Aorta (tissue), 5 donors: ENCODE measurements at places on chromosomes 3 and 15. TPM values are rescaled to one million over a fixed set of nuclear protein-coding genes. Genes with fewer than 3 reads are reported as not detected.

Gene SPATA16
- total RNA-seq = not detected

Gene QTRT2
- 23.4 TPM for total RNA-seq

Gene PLCB2
- total RNA-seq = 23.6 TPM

Gene CTXN2
- not detected for total RNA-seq

Gene TEX9
- total RNA-seq = 5.7 TPM

Gene CHRNA5
- 1.6 TPM for total RNA-seq

Gene RARB
- total RNA-seq = 5.9 TPM

Gene IL17RE
- total RNA-seq = 11.0 TPM

GRCh38 chr3:112127522-112128494, 5.2 kb downstream of the GCSAM start:
- DNase-seq = no peak
- H3K27me3 ChIP-seq = no peaks in the 10 kb centered on the region
- H3K27ac ChIP-seq = no peak overlapping the region
- no peak overlapping the region for H3K4me3 ChIP-seq

- no peaks in the 10 kb centered on the region for H3K36me3 ChIP-seq
- peaks cover 2% of the 10 kb centered on the region for H3K4me1 ChIP-seq
- no peak overlapping the region for H3K27ac ChIP-seq
- H3K27me3 ChIP-seq = no peaks in the 10 kb centered on the region
Measured at GRCh38 chr3:120473896-120474675, 23.3 kb upstream of the FSTL1 start.

GRCh38 chr3:195075199-195075940, 195.6 kb downstream of the XXYLT1 start:
- H3K27me3 ChIP-seq = no peaks in the 10 kb centered on the region
- no peaks in the 10 kb centered on the region for H3K4me1 ChIP-seq
- no peaks in the 10 kb centered on the region for H3K36me3 ChIP-seq
- DNase-seq = peak; percentile 40
- no peak overlapping the region for H3K4me3 ChIP-seq

GRCh38 chr3:67362686-67363085, 291.7 kb downstream of the SUCLG2 start:
- H3K27ac ChIP-seq = no peak overlapping the region
- no peaks in the 10 kb centered on the region for H3K27me3 ChIP-seq
- no peaks in the 10 kb centered on the region for H3K36me3 ChIP-seq
- no peak for DNase-seq
- H3K4me3 ChIP-seq = no peak overlapping the region
- H3K4me1 ChIP-seq = no peaks in the 10 kb centered on the region

DNA sequence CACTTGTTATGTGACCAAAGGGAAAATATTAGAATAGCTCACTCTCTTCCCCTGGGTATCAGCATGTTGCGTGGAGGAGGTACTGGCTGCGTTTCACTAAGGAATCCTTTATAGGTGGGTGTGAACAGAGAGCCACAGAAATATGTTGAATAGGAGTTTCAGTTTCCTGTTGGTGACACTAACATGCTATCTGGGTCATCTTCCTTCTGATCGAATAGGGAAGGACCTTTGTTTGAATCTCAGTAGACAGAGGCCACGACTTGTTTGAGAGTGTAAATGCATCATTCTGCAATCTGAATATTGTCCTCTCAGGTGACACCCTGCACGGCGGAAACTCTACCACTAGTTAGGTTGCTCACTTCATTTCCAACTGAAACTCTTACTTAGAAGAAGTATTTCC, 157.9 kb upstream of the SLC2A2 start:
- no peak for DNase-seq
- no peak overlapping the region for H3K4me3 ChIP-seq
- H3K4me1 ChIP-seq = peaks cover 5% of the 10 kb centered on the region
- H3K36me3 ChIP-seq = no peaks in the 10 kb centered on the region

DNA sequence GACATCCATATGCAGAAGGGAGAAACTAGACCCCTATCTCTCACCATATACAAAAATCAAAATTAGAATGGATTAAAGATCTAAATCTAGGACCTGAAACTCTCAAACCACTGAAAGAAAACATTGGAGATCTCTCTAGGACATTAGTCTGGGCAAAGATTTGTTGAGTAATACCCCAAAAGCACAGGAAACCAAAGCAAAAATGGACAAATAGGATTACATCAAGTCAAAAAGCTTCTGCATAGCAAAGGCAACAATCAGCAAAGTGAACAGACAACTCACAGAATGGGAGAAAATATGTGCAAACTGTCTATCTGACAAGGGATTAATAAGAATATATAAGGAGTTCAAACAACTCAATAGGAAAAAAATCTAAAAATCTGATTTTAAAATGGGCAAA, 54.8 kb downstream of the MYO9A start:
- no peak overlapping the region for H3K4me3 ChIP-seq
- no peaks in the 10 kb centered on the region for H3K36me3 ChIP-seq
- H3K4me1 ChIP-seq = no peaks in the 10 kb centered on the region
- H3K27ac ChIP-seq = no peak overlapping the region

- no peak overlapping the region for H3K4me3 ChIP-seq
- no peak overlapping the region for H3K27ac ChIP-seq
- no peaks in the 10 kb centered on the region for H3K27me3 ChIP-seq
- no peaks in the 10 kb centered on the region for H3K36me3 ChIP-seq
- DNase-seq = no peak
Measured at GRCh38 chr3:5002174-5002870, 23.1 kb downstream of the BHLHE40 start.

DNA sequence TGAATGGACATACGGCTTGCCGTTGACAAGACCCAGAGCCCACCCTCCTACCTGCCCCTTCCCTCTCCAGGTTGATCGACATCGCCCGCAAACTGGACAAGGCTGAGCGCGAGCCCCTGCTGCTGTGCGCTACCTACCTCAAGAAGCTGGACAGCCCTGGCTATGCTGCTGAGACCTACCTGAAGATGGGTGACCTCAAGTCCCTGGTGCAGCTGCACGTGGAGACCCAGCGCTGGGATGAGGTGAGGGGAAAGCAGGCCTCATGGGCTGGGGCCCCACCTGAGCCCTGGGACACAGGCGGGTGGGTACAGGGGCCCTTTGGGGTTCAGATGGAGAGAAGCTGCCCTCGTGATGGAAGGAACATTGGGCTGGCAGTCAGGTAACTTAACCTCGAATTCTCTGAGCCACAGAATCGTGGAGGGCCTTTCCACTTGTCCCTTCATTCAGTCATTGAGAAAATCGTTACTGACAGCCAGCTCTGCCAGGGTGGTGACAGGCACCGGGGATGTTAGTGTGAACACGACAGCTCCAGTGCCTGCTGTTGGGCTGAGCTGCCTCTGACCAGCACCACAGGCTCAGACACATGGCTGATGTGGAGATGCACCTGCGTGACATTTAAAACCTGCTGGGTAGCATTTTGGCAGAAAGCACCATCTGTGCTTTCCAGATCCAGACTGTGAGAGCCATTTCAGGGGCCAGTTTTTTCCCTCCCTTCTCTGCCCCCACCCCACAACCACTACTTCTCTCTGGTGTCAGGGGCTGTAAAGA, 25.6 kb upstream of the RHO start:
- no peaks in the 10 kb centered on the region for H3K27me3 ChIP-seq
- H3K4me1 ChIP-seq = no peaks in the 10 kb centered on the region
- H3K36me3 ChIP-seq = peaks cover 3% of the 10 kb centered on the region
- no peak overlapping the region for H3K27ac ChIP-seq

DNA sequence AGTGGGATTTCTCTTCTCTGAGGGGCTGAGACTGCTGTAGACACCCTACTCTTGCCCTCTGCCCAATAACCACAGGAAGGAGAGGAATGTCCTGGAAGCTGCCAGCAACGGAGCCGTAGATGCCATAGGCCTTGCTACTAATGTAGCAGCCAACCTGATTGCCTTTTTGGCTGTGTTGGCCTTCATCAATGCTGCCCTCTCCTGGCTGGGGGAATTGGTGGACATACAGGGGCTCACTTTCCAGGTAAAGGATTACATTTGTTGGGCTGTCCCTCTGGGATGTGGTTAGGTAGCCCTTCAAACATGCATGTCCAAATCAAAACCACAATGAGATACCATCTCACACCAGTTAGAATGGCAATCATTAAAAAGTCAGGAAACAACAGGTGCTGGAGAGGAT, 16.1 kb downstream of the SLC28A2 start:
- no peak overlapping the region for H3K4me3 ChIP-seq
- peaks cover 1% of the 10 kb centered on the region for H3K36me3 ChIP-seq
- no peaks in the 10 kb centered on the region for H3K4me1 ChIP-seq
- no peaks in the 10 kb centered on the region for H3K27me3 ChIP-seq
- no peak for DNase-seq

DNA sequence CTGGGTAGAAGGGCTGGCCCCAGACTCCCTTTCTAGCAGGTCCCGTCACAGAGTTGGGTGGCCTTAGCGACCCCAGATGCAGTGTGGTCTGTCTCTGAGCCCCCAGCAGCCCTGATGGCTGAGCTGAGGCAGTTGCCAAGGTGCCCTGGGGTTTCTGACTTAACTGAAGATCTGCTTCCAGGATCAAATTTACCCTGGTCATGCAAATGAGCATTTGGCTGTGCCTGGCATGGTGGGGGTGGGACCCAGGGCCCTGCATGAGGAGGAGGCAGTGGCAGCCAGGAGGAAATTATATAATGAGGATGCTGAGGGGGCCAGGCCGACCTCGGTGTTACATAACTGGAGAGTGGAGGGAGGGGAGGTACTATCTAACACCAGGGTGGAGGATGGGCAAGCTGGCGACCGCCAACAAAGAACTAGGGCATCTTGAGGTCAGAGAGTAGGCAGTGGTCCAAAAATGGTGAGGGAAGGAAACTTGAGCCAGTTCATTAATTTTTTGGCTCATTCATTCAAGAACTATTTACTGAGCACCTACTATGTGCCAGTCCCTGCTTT, 16.4 kb downstream of the PLEKHO2 start:
- peak overlapping the region; percentile 92 for H3K27ac ChIP-seq
- peak; percentile 42 for DNase-seq
- no peaks in the 10 kb centered on the region for H3K36me3 ChIP-seq
- H3K27me3 ChIP-seq = no peaks in the 10 kb centered on the region

- no peak overlapping the region for H3K4me3 ChIP-seq
- peaks cover 3% of the 10 kb centered on the region for H3K4me1 ChIP-seq
- no peak for DNase-seq
- H3K27ac ChIP-seq = no peak overlapping the region
- no peaks in the 10 kb centered on the region for H3K27me3 ChIP-seq
- H3K36me3 ChIP-seq = peaks cover 5% of the 10 kb centered on the region
Measured at GRCh38 chr3:149005416-149005815, 14.1 kb downstream of the GYG1 start.

DNA sequence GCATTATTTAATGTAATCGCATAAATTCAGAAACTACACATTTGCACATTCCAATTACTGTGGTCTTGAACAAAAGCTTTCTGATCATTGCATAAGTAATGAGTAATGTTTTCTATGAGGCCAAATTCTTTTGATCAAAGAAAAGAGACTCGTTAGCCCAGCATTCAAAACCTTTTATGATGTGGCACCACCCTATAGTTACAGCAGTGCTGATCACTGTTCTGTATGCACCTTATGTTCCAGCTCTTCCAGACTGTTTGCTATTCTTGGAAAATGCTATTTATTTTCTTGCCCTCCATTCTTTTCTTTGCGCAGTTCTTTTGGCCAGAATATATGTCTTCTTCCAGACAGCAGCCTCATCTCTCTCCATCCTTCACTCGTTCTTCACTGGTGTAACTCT, 42.3 kb downstream of the MAP3K13 start:
- DNase-seq = no peak
- no peak overlapping the region for H3K27ac ChIP-seq
- no peaks in the 10 kb centered on the region for H3K4me1 ChIP-seq
- H3K27me3 ChIP-seq = no peaks in the 10 kb centered on the region
- no peaks in the 10 kb centered on the region for H3K36me3 ChIP-seq
- no peak overlapping the region for H3K4me3 ChIP-seq

GRCh38 chr15:64426845-64427465, 33.4 kb upstream of the ZNF609 start:
- no peaks in the 10 kb centered on the region for H3K4me1 ChIP-seq
- no peak for DNase-seq
- peaks cover 3% of the 10 kb centered on the region for H3K36me3 ChIP-seq
- no peak overlapping the region for H3K27ac ChIP-seq

GRCh38 chr3:48433472-48434118, 3.7 kb upstream of the PLXNB1 start:
- no peak overlapping the region for H3K27ac ChIP-seq
- no peaks in the 10 kb centered on the region for H3K27me3 ChIP-seq
- DNase-seq = no peak
- H3K36me3 ChIP-seq = no peaks in the 10 kb centered on the region

DNA sequence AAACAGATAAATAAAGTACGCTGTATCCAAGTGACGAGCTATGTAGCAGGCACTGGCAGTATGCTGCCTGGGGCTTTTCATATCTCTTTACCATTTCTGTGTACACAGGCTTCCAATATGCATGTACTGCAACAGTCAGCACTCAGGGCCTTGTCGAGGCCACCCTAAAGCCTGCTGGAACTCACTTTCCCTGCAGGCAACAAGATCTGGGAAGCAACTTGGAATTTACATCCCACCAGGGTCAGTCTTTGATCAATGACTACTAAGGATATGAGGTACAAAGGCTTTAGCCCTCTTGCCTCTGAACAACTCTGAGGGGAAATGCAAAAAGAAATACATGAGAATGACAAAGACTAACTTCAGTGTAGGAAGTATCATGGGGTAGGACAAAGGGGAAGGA, 101.8 kb upstream of the ARL6 start:
- no peaks in the 10 kb centered on the region for H3K36me3 ChIP-seq
- H3K27ac ChIP-seq = no peak overlapping the region
- DNase-seq = no peak
- no peaks in the 10 kb centered on the region for H3K27me3 ChIP-seq

DNA sequence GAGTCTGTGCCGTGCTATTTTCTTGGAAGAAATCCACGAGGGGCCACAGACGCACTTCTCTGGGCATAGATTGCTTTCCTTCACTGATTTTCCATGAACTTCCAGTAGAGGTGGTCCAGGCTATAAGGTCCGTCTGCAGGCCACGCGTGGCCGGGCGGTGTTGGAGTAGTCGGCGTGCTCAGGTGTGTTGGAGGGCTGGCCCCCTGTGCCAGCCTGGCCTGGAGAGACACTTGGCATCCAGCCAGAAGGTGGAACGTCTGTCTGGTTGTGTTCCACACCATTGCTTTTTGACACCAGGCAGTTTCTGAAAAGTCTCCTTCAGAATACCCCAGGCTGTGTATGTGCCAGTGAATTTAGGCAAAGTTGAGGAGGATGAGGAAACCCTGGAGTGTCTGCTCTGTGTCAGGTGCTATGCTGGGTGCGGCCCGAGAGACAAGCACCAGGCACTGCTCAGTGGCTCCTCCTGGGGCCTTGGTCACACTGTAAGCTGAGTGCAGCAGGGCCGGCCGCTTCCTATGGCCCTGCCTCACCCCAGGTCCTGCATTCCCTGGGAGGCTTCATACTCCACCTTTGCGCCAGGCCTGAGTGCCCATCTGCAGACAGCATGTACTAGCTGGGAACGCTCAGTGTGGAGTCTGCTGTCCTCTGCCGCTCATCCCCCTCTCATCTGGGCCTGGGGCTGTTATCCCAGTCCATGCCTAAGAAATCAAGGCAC, 52.1 kb upstream of the TAMM41 start:
- no peaks in the 10 kb centered on the region for H3K27me3 ChIP-seq
- no peak overlapping the region for H3K27ac ChIP-seq
- no peak overlapping the region for H3K4me3 ChIP-seq
- DNase-seq = no peak

GRCh38 chr3:41417574-41417973, 218.3 kb downstream of the CTNNB1 start:
- no peaks in the 10 kb centered on the region for H3K36me3 ChIP-seq
- DNase-seq = no peak
- no peak overlapping the region for H3K27ac ChIP-seq
- H3K4me3 ChIP-seq = no peak overlapping the region
